ENCODE measurements at places on chromosomes 16 and 17.

GRCh38 chr17:42441371-42442195, 17.1 kb upstream of the ATP6V0A1 start:
- no peak for DNase-seq

DNA sequence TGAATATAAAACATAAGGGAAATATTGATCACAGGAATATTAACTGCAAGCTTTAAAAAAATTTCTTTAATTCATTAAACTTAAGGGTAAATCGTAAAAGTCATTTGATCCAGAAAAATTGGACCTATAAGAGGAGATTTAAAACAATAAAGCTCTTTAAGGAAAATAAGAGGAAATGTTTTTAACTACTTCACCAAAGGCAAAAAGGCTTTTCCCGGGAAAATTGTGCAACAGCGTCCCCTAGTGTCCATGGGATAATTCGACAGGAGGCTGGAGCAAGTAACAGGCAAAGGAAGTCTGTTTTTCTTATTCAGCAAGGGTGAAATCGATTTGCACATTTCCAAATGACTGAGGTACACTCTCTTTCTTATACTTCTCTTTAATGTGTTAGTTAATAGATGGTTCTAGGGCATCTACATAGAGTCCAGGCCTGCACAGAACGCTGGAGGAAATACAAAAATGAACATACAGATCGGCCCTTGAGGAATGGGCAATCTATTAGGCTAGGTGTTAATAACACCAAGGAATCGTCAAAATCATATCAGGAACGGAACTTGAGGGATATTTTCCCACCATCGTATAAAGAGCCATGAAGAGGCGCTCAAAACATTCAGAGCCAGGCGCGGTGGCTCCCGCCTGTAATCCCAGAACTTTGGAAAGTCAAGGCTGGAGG, 61.4 kb downstream of the ZNF18 start:
- peak; percentile 28 for DNase-seq

- peak; percentile 75 for DNase-seq
Observed at GRCh38 chr17:73770115-73770848, 126.0 kb upstream of the SDK2 start.

DNA sequence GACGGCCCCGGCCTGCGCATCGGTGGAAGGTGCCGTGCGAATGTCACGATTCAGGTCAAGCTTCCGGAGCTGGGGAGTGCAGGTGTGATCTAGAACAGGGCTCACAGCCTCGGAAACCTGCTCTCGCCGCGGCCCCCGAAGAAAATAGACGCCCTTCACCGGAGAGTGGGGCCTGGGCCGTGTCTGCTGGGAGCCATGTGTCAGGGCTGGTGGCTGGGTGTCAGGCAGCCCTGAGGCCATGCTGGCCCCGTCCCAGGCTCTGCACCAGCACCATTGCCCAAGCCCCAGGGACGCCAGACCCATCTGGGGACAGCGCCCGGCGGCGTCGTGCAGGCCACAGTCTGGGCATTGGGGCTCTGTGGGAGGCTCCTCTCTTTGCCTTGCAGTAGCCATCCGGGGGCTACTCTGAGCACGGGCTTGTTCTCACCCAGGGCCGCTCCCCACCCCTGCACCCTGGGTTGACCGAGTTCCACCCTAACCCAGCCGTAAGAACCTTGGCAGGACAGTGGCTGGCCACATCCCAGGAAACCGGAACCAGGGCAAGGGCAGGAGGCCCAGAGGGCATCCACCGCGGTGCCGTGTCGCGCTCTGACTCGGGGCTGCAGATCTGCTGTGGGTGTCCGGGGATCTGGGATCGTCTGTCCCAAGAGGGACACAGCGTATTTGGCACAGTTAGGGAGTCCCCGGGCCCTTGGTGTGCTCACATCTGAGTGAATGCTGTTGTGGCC, 5.3 kb upstream of the NUDT16L1 start:
- no peak for DNase-seq

DNA sequence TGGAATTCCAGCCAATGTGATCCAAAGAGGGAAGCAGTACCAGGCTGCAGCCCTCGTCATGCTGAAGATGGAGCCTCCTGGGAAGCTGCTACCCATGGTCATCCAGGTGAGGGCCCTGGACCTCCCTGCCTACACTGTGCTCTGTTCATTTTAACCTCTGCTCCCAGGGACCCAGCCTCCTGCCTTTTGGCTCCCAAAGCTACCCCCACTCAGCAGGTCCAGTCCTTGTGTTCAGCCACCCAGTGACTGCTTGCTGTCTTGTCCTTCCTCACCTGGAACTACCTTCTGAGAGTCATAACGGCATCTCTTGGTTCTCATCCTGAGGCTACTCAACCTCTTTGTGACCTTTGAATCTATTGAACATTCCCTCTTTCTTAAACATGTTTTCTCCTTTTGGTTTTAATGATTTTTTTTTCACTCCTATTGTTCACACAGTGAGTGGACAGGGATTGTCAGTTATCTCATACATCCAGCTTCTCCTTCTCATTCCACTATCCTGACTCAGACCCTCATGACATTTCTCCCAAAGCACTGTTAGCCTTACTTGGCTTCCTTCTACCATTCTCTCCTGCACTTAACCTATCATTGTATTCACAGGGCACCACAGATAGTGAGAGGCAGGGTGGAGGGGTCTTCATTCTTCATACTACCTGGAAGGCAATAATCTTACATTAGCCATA, 53.3 kb downstream of the GOSR1 start:
- DNase-seq: peak; percentile 42

- peak; percentile 35 for DNase-seq
Observed at GRCh38 chr17:49390548-49391324, 23.9 kb downstream of the PHB1 start.

DNA sequence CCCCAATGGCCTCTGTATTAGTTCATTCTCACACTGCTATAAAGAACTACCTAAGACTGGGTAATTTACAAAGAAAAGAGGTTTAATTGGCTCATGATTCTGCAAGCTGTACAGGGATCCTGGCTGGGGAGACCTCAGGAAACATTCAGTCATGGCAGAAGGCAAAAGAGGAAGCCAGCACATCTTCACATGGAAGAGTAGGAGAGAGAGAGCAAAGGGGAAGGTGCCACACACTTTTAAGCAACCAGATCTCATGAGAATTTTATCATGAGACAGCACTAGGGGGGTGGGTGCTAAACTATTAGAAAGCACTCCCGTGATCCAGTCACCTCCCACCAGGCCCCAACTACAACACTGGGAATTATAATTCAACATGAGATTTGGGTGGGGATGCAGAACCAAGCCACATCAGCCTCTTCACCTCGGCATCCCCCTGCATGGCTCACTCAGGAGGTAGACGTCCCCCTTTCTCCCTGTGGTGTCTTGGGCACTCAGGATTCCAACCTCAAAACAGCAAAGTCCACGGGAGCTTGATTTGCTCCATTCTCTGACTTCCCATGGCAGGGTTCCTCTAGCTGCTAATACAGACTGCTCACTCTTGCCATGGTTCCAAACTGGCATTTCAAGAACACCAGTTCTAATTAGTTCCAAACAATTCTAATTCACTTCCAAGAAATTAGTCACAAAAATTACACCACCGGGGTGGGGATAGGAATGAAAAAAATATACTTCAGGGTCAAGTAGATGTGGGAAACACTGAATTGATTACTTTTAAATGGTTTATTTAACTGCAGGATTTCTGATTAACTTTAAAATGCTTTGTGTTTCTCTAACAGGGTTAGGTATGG, 203.8 kb upstream of the HSBP1 start:
- no peak for DNase-seq

- no peak for DNase-seq
Observed at GRCh38 chr17:30134551-30134950, 17.9 kb downstream of the NSRP1 start.

- DNase-seq: no peak
Observed at GRCh38 chr17:83123896-83124801, 44.7 kb downstream of the METRNL start.

GRCh38 chr16:4241928-4242283, at the start of gene SRL:
Gene SRL (minus strand): TSS chr16:4242080. CDS start chr16:4242067, 13 bp downstream.
- DNase-seq: no peak

GRCh38 chr16:1430759-1431496, at the start of gene PERCC1:
Gene PERCC1 (plus strand): TSS chr16:1431078. CDS start chr16:1432594, 1,516 bp downstream.
- DNase-seq: no peak
